ENCODE measurements at places on chromosomes 1 and 21. TPM values are rescaled to one million over a fixed set of nuclear protein-coding genes. Genes with fewer than 3 reads are reported as not detected.

Gene NTMT2
- 5.7 TPM for total RNA-seq

Gene ACOT11
- 64.8 TPM for total RNA-seq

Gene B4GALT3
- 23.2 TPM for total RNA-seq

Gene BATF3
- 1.8 TPM for total RNA-seq

All from left ventricle myocardium inferior (tissue), 1 donor.